ENCODE measurements at places on chromosomes 7 and 10.
A peak's percentile ranks its signal among the peaks of the same experiment; 100 is the strongest.

DNA sequence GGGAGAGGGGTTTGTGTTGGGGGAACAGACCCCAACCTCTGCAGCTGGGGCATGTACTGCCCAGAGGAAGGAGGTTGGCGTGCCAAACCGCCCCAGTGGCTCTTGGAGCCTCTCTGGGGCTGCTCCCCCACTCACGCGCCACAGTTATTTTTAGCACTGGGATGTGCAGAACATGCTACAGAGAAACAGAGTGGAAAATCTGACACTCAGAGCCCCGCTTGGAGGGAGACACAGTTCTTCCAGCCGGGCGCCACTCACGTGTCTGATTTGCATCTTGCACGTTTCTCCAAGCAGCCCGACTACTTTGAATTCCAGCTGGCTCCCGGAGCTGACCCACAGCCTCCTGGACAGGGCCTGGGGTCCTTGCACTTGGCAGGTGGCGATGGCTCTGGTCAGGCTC lies 182.0 kb downstream of the RPS24 start:
- peak; percentile 4 for DNase-seq

GRCh38 chr7:2405601-2406345 lies 2.4 kb downstream of the CHST12 start:
- no peak for DNase-seq

- no peak for DNase-seq
Measured at GRCh38 chr10:131003455-131003854, 308.1 kb downstream of the TCERG1L start.

DNA sequence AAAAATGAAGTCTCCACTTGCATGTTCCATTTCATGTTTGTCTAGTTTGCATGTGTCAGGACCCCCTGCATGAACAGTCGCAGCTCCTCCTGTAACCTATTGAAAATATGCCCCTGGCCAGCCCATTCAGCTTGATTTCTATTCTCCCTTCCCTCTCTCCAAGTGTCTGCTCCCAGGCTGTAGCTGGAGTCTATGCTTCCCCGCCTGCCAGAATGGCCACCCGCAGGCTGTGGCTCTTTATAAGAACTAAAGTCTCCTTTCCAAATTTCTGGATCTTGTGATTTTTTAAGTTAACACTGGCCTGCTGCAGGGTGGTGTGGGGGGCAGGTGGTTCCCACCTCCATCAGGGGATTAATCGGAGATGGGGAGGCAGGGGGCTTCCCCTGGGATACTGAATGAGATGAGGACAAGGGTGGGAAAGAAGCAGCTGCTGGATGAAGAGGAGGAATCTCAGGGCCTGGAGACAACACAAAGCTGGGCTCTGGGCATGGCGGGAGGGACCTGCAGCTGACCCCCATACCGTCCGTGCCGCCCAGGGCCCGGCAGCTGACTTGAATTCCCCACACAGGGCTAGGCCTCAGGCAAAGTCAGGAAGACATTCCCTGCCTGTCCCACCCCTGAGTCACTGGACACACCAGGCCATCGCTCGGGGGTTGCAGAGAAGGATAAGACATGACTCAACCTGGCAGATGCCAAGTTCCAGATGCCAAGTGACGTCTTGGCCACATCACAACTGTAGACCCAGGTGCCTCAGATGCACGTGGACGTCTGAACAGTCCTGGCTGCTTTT lies 399.5 kb upstream of the FOXK1 start:
- DNase-seq = no peak

GRCh38 chr10:86759073-86759672 lies 2.8 kb downstream of the BMPR1A start:
- no peak for DNase-seq

DNA sequence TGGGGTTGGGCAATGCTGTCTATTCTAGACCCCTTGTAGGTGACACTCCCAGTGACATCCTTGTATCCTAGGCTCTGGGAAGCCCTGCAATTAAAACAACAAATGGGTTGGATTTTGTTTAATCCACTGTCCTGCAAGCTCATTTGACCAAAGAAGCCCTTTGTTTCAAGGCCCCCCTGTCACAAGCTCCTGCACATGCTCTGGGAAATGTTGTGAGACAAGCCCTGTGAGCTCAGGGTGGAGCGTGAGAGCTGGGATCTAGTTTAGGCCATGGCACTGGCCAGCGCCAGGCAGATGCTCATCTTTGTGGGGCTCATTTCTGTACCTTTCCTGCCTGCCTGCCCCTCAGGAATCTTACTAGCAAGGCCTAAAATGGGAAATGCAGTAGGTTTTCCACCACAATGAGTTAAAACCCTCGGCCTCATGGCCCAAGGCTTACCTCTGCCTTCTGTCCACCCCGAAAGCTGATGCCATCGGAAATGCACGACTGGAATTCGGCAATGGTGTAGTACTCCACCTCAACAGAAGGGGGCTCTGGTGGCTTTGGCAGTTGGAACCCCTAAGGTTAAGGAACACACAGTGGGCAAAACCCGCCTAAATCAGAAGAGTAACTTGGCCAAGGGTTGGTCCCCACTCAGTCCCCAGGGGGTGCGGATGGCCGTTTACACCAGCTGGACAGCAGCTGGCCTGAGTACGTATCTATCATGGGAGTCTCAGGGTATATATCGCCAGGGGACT lies 112.0 kb downstream of the NEURL1 start:
- peak; percentile 24 for DNase-seq

- DNase-seq = peak; percentile 35
Measured at GRCh38 chr10:89301232-89301631, 614 bp upstream of the IFIT2 start.

GRCh38 chr7:133461421-133461820 lies 208.5 kb downstream of the EXOC4 start:
- no peak for DNase-seq

DNA sequence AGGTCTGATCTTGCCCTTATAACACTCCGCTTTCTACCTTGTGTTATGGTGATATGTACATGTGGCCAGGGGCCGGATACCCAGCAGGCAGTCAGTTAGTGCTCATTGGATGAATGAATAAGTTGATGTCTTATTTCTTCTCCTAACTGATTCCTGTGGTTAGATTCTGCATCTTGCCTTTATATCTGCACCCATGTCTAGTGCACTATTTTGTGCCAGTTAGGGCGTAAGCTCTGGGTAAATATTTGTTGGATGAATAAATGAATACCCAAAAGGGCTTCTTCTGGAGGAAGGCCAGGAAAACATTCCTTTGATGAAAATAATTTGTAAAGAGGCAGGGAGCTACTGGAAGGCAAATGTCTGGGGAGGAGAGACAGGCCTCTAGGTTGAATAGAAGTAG lies 148.2 kb downstream of the CHN2 start:
- no peak for DNase-seq

DNA sequence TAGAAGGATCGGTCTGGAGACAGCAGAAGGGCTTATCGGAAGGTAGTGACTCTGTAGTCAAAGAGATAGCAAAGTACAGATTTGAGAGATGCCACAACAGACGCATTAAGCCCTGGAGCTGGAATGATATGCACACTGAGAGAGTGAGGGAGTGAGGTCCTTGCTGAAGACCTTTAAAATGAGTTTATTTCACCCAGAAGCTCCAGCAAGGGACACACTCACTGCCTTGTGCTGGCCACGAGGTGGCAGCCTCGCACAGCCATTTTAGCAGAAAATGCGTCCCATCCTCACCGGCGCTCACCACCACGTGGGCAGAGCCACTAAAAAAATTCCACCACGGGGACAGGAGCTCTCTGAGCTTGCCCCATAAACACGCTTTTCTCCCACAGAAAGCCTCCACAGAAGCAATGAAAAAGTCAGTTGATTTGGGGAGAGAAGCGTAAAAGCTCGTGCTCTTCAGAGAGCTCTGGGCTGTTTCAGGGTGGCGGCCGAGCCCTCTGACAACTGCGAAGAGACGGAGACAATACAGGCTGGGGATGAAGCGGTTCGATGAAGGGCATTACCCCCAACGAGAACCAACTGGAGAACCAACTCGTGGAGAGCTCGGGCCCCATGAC lies 163.0 kb upstream of the KLF14 start:
- peak; percentile 55 for DNase-seq

GRCh38 chr7:89887489-89887888 lies 266.8 kb upstream of the STEAP1 start:
- no peak for DNase-seq

DNA sequence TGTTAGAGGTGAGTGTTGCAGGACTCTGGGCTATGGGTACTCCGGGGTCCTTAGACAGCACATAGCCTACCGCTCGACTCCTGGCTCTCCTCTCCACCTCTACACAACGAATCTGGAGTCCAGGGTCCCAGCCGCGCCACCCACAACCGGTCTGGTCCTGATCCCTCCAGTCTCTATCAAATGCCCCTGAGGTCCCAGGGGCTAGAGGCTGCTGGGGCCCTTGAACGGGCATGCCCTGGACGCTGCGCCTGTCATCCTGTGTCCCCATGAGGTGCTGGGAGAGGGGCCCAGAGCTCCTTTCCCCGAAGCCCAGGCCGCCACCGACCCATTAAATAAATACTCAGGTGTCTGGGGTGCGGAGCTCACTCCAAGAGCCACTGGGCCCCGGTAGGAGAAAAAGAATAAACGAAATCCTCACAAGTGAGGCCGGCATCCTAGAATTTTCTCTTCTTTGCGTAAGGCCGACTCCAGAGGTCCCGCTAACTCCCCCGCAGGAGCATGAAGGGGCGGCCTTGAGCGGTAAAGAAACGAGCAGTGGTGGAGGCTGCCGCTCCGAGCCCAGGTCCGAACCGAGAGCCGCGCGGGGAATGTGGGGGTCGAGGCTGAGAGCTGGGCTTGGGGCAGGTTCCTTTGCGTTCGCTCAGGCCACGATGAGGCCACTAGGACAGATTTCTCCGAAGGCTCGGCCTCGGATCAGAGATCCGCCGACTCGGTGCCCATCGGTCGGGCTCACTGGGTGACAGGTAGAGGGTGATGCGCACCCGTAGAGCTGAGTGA lies 166.7 kb downstream of the NRF1 start:
- DNase-seq = no peak

DNA sequence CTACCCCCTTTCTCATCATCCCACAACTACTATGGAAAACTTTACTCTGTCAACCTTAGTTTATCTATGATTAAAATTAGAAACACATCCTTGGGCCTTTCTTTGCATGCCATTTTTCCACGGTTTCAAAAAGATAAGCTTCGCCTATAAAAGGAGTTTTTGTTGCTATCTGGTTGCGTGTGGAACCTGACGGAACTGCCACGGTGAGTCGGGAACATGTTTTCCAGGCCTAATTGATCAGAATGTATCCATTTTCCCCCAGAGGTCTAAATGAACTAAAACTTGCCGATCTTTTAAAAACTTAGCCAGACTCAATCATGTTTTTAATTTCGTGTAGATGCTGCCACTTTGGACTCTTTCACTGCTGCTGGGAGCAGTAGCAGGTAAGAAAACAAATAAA lies at the start of gene PNLIP:
PNLIP (plus strand) TSS at position 176 of the 400 bp plus-strand sequence; CDS start at position 338, 162 bp downstream.
- no peak for DNase-seq

DNA sequence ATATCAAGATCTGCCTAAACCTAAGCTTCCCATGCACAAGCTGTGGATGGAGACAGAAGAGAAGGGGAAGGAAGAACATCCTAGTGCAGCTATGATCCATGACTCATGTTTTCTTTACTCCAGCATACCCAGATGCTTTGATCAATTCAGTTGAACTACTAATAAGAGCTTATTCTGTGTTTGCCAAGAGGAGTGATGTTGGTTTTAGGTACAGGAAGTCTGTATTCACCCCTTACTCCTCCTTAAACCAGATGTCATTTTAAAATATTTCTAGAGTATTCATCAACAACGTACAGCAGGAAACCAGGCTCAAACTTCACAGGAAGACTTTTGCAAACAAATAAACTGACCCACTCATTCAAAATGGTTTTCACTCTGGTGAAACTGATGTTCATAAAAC lies 29.2 kb downstream of the PANK1 start:
- no peak for DNase-seq

GRCh38 chr7:16171928-16172327 lies 249.4 kb downstream of the CRPPA start:
- no peak for DNase-seq

DNA sequence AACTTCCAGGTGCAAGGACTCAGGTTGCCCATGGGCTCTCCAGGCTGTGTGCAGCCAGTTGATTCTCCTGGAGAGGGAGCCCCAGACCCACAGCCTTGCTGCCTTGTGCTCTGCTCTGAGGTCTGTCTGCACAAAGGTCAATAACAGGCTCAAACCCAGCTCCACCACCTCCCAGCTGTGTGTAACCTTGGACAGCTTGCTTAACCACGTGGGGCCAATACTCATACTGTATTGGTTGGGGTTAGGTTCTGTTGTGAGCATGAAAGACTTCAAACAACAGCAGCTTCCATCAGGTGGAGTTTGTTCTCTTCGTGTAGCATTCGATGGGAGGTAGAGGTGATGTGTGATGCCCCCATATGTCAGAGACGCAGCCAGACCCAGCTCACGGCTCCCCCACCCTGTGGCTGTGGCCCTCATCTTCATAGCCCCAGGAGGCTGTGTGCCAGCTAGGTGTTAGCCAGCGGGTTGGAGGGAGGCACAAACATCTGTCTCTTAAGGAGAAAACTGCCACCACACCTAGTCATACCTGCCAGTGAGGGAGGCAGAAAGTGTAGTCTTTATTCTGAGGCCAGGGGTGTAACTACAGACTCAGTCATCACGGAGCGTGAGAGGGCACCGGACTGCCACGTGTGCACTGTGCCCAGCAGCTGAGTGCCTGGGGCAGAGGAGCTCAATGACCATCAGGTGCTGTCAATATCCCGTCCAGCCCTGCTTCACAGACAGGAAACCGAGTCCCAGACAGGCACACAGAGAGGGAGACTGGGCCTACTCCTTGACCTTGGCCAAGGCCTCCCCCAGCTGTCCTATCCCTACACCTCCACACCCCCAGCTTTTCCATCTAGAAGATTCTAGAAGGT lies 8.1 kb upstream of the POLD2 start:
- no peak for DNase-seq

GRCh38 chr7:3013975-3014792 lies 29.5 kb downstream of the CARD11 start:
- no peak for DNase-seq

GRCh38 chr10:58137813-58138212 lies 129.9 kb downstream of the IPMK start:
- DNase-seq = peak; percentile 6

DNA sequence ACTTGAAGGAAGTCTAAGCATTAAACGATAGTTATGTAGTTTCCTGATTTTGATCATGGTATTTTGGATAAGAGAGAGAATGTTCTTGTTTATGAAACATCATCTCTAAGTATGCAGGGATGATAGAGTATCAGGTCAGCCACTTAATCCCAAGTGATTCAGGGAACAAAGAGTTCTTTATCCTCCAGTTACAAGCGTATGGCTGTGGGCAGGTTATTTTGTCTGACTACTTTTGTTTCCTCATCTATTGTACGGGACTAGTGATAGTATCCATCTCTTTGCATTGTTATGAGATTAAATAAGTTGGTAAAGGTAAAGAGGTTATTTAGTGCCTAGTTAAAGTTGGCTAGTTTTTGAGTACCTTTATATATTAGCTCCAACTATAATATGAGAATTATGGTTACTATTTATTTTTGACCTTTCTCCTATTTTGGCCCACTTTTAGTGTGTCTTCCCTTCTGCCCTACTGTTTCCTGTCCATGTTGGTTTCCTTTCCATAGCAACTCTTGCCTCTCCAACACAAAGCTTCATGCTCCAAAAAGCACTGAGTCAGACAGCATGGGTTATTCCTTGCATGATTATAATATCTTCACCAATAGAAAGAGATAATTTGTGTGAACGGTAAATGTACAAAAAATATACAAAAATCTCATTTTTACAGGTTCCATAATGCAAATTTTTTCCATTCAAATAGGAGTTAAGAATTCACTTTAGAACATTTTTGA lies 65.4 kb downstream of the SP8 start:
- DNase-seq = no peak

- DNase-seq = no peak
Measured at GRCh38 chr10:16944402-16944801, 127.2 kb upstream of the RSU1 start.

- no peak for DNase-seq
Measured at GRCh38 chr7:81648716-81649115, 121.1 kb downstream of the HGF start.

GRCh38 chr7:5417106-5418071 lies 6.2 kb downstream of the TNRC18 start:
- no peak for DNase-seq
